ENCODE measurements at places on chromosomes 5 and 9.

GRCh38 chr9:536597-537511 lies 304.6 kb upstream of the DMRT1 start:
- DNase-seq = no peak

GRCh38 chr5:172715931-172716682 lies 54.9 kb downstream of the DUSP1 start:
- no peak for DNase-seq

DNA sequence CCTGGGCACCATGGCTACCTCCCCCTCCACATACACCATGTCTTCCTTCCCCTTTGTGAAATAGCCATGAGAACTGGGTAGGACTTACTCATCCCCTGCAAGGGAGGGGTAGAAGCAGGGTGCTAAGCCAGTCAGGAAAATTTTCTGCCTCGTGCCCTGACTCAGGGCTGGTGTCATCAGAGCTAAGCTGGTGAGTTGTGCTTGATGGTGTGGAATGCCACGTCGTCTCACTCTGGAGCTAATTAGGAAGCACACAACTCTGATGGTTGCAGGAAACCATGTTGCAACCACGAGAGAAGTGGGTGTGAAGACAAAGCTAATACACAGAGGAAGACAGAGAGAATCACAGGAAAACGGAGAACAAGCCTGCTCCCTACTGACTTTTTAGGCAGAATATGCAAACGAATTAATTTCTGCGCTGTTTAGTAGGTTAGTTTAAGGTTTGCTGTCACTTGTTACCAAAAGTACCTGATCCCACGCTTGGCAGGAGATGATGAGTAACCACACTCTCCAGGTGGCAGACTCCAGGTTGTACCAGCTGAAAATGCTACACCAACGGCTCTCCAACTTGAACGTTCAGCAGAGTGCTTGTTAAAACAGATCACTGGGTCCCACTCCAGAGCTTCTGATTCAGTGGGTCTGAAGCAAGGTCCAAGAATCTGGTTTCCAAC lies 54.5 kb downstream of the STK10 start:
- no peak for DNase-seq

GRCh38 chr9:110283751-110284150 lies 27.4 kb upstream of the TXN start:
- DNase-seq = no peak

DNA sequence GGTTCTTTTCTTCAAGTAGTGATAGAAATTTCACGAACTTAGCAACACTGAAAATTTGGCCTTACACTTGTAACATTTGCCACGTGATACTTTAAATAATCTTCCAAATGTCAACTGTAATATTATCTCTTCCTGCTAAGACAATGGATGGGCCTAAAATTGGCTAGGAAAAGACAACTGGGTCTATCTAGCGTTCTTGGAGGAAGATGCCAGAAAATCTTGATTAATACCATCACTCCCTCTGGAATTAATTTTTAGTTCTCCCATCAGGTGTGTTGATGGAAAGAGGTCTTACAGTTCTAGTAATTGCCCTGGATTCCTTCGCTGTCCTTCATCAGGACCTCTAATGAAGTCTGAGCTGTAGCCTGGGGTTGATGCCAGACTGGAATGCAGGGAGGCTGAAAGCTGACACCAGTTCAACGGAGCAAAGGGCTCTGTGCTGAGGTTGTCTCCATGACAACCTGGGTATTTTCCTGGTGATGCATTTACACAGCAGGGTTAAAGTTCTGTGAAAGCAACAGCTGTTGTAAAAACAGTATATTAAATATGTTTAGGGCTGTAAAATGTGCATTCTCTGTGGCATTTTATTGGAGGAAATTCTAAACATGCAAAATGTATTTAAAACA lies 92.3 kb downstream of the GAS1 start:
- DNase-seq = no peak

- no peak for DNase-seq
Measured at GRCh38 chr9:116717150-116717549, 30.0 kb downstream of the TRIM32 start.

- DNase-seq = no peak
Measured at GRCh38 chr9:71944754-71945375, 33.4 kb downstream of the C9orf85 start.

- no peak for DNase-seq
Measured at GRCh38 chr5:143186623-143187022, 216.9 kb downstream of the NR3C1 start.

GRCh38 chr9:35729101-35729500 lies 2.9 kb downstream of the TLN1 start:
- DNase-seq = no peak

- DNase-seq = no peak
Measured at GRCh38 chr9:72383978-72384709, 19.1 kb upstream of the ZFAND5 start.

DNA sequence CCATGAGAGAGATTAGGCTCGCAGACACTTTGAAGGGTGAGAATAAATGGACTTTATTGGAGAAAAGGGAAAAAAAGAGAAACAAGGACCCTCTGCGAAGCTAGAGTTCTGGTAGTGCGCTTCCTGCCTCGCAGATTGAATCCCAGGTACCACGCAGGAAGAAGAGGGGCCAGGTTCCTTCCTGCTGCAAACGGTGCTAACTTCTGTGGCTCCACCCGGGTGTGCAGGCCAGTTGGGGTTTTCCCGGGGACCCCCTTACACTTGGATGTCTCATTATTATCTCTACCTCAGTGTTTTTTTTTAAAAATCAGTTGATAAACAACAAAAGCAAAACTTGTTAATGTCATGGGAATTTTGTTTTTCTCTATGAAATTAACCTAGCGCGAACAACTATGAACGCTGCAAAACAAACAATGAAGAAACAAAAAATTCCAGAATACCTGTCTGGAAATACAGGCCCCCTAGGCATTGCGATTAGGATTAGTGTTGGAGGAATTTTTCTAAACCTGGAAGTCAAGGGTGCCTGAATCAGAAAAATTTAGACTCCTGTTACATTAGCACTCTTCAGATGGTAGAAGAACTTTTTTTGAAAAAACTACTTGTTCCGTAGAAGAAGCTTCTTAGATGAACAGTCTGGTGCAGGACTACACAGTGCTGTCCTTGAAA lies 414.5 kb downstream of the MAN2A1 start:
- DNase-seq = no peak

- no peak for DNase-seq
Measured at GRCh38 chr9:137728444-137729311, 109.9 kb downstream of the EHMT1 start.

DNA sequence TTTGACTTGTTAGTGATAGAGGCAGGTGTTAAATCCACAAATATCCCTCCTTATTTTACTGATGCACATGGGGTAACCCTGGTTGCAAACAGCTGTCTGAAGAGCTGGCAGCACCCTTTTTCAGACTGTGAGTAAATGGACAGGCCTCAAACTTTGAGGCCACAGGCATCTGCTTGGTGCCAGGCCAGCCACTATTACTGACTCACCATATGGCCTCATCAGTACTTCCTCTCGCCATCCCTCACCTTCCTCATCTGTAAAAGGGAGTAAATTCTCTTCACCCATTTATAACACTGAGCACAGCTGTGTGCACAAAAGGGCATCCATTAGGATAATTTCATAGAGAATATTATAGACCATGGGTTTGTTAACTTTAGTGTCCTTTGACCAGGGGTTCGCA lies 11.9 kb upstream of the TNIP1 start:
- DNase-seq = no peak

- DNase-seq = no peak
Measured at GRCh38 chr5:15695215-15695731, 195.3 kb downstream of the FBXL7 start.

GRCh38 chr5:1594357-1595106 lies 70.8 kb upstream of the LPCAT1 start:
- DNase-seq = peak; percentile 75

DNA sequence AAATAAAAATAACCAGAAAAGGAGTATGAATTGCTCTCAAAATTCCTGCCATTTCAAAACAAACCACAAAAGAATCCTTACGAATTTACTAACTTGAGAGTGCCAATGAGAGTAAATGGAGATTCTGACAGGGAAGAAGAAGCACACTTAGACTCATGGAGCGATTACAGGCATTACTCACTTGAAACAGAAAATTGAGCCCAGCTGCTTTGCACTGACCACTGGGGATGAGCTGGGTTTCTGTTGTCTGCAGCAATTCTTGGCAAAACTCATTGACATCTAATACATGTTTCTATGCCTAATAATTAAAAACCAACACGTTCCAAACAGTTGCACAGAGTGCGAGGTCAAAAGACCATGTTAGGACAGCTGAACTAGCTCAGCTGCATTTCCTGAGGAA lies 731.6 kb downstream of the DNAH5 start:
- no peak for DNase-seq
